PC-3 (cell line): ENCODE measurements at places on chromosomes 7 and 10. TPM values are rescaled to one million over a fixed set of nuclear protein-coding genes. Genes with fewer than 3 reads are reported as not detected.
A peak's percentile ranks its signal among the peaks of the same experiment; 100 is the strongest.

GRCh38 chr10:128316121-128316726 lies 190.0 kb upstream of the MKI67 start:
- DNase-seq = no peak

The ABCB4 gene
- total RNA-seq = not detected in 2 replicates

DNA sequence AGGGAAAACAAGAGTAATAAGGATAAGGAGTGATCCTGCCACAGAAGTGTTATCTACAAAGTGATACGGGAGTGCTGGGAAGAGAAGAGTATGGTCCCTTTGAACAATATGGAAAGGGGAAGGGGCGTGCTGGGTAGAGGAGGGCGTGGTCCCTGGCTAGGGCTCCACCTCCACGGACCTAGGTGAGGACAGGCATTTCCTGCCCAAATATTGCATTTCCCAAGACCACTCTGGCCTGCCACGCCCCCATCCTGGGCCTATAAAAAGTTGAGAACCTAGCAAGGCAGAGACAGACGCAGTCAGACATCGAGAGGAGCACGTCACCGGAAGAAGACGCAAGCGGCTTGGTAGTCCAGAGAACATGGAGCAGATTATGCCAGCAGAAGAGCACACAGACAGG lies 22.8 kb downstream of the VSTM4 start:
- DNase-seq = no peak

The HTR7 gene
- 0.29 and 0.62 TPM in 2 replicates for total RNA-seq

DNA sequence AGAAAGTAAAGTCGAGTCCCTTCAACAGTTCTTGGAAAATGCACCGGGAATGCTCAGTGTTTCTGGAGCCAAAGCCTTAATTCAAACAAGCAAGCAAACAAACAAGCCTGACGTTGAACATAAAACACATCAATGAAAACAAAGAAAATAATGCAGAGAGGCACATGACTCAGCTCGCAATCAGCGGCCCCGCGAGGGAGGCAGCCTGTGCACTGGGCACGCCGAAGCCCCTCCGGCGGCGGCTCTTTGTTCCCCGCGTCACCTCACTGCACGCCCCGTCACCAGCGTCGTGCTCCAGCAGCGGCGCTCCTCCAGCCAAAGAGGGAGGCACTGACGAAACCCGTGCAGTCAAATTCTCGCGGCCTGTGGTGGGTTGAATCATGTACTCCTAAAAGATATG lies 151.5 kb downstream of the DNAJB6 start:
- DNase-seq = peak; percentile 69

GRCh38 chr7:143980746-143981510 lies 19.2 kb upstream of the OR6B1 start:
- DNase-seq = no peak

DNA sequence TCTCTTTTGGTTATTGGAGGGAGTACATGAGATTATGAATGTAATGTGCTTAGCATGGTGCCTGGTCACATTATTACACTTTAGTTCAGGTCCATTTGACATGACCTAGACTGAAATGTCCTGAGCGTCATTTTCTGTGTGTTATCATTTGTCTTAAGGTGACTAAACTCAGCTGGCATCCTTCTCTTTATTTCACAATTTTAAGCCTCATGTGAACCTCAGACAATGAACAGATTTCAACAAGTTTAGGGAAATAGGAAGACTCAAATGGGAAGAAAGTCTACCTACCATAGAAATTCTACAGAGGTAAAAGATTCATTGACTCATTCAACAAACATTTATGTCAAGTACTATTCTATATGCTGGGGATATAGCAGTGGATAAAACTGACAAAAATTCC lies 70.2 kb upstream of the EXOC6 start:
- no peak for DNase-seq

- no peak for DNase-seq
Observed at GRCh38 chr10:7526017-7526400, 115.2 kb upstream of the SFMBT2 start.

DNA sequence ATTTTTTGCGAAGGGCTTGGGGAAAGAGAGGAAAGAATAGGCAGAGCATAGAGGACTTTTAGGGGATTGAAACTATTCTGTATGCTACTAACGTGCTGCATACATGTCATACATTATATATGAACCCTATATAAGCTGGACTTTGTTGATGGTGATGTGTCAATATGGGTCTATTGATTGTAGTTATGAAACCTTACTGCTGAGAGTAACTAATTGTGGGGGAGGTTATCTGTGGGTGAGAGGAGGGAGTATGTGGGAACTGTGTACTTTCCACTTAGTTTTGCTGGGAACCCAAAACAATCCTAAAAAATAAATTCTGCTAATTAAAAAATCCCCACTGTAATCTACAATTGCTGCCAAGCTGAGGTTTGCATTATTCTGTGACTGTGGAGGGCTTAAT lies 15.3 kb upstream of the CYP2C19 start:
- DNase-seq = no peak

GRCh38 chr7:39406467-39406866 lies 159.7 kb upstream of the YAE1 start:
- no peak for DNase-seq

The PTCD1 gene
- total RNA-seq = 10.4 and 11.5 TPM in 2 replicates

DNA sequence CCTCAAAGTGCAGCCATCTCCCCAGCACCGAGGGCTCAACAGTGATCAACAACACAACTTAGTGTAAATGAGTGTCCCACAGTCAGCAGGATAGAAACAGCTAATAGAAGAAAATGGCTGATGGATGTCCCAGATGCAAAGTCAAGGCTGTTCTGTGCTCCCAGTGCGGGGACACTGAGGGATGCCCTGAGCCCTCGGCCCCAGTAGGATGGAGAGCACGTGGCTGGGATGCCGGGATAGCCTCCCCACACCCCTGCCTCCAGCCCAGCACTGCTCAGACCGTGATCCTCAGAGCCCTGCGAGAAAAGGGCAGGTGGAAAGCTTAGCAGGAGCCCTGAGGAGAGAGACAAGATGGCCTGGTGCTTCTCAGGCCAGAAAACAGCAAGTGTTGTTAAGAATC lies 243.9 kb upstream of the TCERG1L start:
- no peak for DNase-seq

DNA sequence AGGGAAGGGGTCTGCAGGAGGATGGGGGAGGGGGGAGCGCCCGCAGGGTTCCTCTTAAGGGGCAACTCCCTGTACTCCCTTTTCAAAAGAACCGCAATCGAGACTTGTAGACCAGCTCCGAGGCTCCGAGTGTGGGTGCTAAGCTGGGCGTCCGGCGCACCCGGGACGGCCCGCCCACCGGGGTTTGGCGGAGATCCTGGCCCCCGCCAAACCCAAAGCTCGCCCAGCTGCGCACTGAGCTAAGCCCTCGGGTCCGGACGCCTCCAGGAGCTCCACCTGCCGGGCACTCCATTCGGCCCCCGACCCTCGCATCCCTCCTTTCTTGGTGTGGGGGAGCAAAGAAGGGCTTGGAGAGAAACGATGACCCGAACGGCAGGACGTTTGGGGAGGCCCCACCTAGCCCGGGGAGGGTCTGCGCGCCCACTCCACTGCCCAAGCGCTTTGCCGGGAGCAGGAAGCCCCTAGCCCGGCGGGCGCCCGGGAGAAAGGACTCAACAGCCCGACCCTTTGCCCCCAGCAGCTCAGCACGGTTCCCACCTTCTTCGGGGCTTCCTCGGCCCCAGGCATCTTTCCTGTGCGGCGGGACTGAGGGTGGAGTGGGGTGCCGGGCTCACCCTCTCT lies 651 bp downstream of the AFAP1L2 start:
- DNase-seq = no peak

DNA sequence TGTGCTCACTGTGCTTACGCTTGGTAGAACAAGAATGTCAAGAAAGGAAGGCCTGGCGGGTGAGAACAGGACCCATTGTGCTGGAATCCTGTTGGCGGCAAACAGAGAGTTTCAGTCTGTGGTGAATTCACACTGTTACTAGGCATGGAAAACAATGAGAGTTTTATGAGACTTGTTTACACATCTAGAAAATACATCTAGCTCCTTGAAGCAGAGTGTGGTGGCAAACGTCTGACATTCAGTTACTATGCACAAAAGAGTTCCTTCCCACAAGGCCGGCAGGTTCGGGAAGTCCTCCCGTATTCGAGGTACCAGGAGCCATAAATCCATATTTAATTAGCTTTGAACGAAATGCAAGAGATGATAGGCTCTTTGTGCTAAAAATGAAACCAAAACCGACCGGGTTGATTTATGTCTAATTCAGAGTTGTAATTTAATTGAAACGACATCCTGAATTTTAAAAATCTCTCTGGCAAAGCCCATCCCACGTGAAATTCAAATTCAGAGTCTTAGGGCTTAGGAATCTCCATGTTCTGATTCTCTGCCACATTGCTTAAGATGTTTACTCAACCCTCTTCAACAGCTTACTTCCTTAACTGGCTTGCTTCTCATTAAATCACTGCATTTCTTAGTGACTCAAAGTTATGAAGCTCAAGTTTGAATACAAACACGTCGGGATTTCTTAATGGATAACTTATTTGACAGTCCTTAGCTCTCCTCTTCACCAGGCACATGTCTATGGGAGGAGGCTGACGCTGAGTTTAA lies 299.9 kb upstream of the PITRM1 start:
- peak; percentile 27 for DNase-seq

DNA sequence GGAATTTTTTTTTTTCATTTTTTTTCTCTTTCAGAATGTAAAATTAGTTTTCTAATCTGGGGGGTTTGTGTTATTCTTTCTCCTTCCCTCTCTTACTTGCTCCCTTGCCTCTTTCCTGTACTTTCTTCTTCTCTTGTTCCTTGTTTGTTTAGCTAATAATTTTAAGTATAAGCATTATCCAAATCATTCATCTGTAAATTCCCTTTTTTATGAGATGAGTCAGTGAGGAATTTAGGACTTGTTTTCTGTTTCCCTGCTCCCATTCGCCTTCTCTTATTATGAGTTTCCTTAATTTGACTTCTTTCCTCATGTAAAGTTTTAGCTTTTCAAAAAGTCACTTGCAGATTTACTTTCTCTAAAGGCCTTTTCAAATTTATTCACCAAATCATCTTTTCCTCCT lies 154.6 kb upstream of the ETV1 start:
- DNase-seq = peak; percentile 63

The STX1A gene
- 145 and 163 TPM in 2 replicates for total RNA-seq

The ATP6V1F gene
- 129 and 131 TPM in 2 replicates for total RNA-seq

- DNase-seq = peak; percentile 4
Observed at GRCh38 chr7:14858866-14859265, 43.7 kb downstream of the DGKB start.

- DNase-seq = peak; percentile 55
Observed at GRCh38 chr7:74453322-74454011, at the start of gene GTF2IRD1. Gene GTF2IRD1, plus strand, starts transcription at chr7:74453906. Its CDS starts 54,175 bp downstream, at chr7:74508081.

GRCh38 chr10:7406712-7407333 lies 4.0 kb downstream of the SFMBT2 start:
- DNase-seq = no peak

The TBC1D12 gene
- total RNA-seq = 4.5 and 8.4 TPM in 2 replicates

The SORCS1 gene
- total RNA-seq = 0.11 TPM in 1 of 2 replicates, not detected in the other

- DNase-seq = no peak
Observed at GRCh38 chr7:31253532-31253931, 87.0 kb downstream of the NEUROD6 start.

The MOGAT3 gene
- not detected in 2 replicates for total RNA-seq

GRCh38 chr7:114973147-114973546 lies 51.3 kb downstream of the MDFIC start:
- peak; percentile 40 for DNase-seq

The SNCG gene
- 0.86 and 2.7 TPM in 2 replicates for total RNA-seq

DNA sequence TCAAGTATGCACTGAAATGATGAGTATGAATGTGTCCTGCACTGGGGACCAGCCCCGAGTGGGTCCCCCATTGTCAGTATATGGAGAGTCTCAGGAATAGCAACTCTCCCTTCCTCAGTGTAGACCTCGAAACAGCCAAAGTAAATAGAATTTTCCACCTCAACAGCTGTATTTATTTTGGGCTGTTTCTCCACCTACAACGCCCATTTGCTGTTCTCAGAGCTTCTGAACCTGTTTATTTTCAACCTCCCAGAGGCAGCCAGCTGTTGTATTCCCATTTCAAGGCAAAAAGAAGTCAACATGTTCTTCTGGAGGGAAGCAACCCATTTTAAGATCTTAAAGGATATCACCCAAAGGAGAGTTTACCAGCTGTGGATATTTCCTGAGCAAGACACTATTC lies 59.6 kb upstream of the BICC1 start:
- no peak for DNase-seq

DNA sequence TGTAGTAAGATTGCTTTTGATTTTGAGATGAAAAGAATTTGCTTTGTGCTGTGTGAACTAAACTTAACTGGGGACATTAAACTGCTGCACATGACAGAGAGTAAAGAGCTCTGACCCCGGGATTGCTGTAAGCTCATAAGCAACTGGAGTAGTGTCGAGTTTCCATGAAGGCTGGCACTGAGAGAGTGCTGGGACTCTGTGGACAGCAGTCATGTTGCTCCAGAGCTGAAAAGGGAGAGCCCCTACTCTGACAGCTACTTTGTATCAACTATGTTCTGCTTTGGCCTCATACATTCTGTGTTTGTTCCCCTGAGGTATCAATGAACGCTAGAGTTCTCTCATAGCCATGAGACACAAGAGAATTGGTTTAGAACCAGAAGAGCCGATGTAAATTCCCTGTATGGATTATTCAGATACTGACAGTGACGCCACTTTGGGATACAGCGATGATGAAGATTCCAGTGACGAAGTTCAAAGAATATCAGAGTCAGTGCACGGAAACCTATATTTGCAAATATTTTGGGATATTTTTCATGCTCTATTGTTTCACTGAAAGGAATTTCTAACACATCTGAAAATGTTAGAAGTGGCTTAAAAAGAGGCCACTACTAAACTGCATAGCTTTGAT lies 185.9 kb upstream of the DKK1 start:
- DNase-seq = no peak

The RASA4B gene
- 10.2 and 17.2 TPM in 2 replicates for total RNA-seq

GRCh38 chr7:55260676-55261385 lies 104.3 kb upstream of the LANCL2 start:
- no peak for DNase-seq

GRCh38 chr7:14047709-14048399 lies 58.4 kb upstream of the ETV1 start:
- no peak for DNase-seq

GRCh38 chr10:97270523-97271154 lies 21.8 kb downstream of the ARHGAP19 start:
- DNase-seq = no peak

GRCh38 chr10:131242007-131242406 lies 69.5 kb downstream of the TCERG1L start:
- peak; percentile 6 for DNase-seq

DNA sequence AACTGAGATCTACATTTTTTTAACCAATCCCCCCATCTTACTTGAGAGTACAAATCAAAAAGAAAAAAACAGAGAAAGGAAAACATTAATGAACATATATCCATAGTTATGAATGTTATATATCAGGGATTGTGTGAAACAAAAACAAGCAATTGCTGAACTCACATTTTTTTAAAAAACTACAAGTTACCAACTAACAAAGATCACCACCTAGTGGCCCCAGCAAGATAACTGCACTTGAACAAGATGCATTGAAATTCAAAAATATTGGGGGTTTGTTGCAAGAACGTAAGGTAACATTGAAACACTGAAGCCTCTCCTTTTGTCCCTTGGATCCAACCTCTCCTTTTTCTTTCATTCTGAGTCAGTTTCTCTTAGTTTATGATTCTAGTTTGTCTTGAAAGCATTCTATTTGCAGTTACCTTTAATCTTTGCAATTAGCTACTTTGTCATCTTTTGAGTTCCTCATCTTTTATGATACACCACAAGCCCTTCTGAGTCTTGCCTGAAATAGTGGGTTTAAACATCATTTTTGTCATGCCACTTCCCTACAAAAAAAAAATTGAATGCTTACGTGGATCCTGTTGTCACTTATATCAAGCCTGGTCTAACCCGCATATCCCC lies 87.3 kb upstream of the TES start:
- peak; percentile 55 for DNase-seq
